ENCODE measurements at places on chromosomes 4 and X.

GRCh38 chr4:20255823-20256222 is 4.1 kb downstream of the SLIT2 start:
- DNase-seq: no peak

DNA sequence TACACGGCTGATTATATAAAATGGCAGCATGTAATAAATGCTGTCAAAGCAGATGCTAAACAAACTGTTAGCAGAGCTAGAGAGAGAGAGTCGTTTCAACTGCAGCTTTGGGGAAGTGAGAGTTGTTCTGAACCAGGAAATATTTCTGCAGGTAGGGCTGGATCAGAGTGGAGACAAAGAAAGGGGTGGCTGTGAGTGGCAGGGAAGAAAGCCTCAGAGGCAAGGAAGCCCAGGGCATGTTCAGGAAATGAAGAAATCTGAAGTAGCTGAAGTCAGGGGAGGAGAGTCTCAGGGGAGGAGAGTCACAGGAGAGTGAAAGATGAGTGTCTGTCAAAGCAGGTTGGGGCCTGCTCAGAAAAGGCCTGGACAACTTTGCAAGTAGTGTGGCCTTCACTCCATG is 48.4 kb upstream of the RPS6KA3 start:
- no peak for DNase-seq

GRCh38 chrX:118420462-118420861 is 74.6 kb downstream of the WDR44 start:
- no peak for DNase-seq

GRCh38 chr4:101114936-101115372 is 232.4 kb downstream of the PPP3CA start:
- DNase-seq: no peak

GRCh38 chr4:147658501-147658900 is 25.5 kb downstream of the PRMT9 start:
- no peak for DNase-seq

GRCh38 chrX:123906557-123907316 is 46.9 kb downstream of the XIAP start:
- no peak for DNase-seq

- DNase-seq: no peak
Observed at GRCh38 chr4:181792641-181793040, 450.6 kb upstream of the TENM3 start.

- no peak for DNase-seq
Observed at GRCh38 chrX:25596921-25597320, 541.2 kb upstream of the MAGEB18 start.

- DNase-seq: no peak
Observed at GRCh38 chrX:13868591-13868990, 51.7 kb upstream of the GPM6B start.

DNA sequence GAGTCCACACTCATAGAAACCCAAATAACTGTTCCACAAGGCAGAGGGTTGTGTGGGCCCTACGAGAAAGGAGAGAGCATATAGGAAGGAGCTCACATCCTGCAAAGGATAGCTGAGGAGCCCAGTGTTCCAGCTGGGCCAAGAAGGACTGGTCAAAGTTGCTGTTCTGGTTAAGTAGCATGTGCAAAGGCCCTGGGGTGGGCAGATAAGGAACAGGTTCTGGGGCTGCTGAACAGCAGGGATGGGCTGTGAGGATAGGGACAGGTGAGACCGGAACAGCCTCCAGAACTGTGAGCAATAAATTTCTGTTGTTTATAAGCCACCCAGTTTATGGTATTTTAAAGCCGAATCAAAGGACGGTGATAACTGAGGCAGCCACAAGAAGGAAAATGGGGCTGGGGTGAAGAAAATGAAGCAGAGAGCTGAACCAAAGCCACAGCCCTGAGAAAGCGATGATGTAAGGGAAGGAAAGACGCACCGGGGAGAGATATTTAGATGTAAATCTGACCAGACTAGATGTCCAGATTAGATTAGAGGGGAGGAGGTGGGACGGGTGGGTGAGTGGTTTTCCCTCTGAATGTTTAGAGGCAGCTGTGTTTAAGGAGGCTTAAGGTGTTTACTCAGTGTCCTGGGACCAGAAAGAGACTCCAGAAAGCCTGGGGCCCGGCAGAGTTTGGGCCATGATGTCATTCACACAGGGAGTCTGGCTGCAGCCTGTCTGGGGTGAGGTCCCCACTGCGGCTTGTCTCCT is 180.8 kb upstream of the BCOR start:
- DNase-seq: no peak

DNA sequence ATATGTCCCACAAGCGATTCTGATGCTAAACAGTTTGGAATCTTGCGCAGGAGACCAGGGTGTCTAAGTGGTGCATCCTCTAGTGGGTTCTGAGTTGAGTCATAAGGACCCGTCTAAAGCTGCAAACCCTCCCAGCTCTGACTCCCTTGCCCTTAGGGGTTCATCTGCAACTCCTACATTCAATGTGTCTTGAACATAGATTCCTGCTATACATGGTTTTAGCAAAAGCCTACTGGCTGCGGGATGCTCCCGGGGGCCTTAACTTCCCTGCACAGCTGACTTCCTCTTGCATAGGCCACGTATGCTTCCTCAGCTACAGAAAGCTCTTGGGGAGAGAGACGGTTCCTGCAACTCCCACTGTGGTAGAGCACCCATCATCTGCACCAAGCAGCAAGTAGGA is 236.7 kb downstream of the EVC2 start:
- DNase-seq: no peak

DNA sequence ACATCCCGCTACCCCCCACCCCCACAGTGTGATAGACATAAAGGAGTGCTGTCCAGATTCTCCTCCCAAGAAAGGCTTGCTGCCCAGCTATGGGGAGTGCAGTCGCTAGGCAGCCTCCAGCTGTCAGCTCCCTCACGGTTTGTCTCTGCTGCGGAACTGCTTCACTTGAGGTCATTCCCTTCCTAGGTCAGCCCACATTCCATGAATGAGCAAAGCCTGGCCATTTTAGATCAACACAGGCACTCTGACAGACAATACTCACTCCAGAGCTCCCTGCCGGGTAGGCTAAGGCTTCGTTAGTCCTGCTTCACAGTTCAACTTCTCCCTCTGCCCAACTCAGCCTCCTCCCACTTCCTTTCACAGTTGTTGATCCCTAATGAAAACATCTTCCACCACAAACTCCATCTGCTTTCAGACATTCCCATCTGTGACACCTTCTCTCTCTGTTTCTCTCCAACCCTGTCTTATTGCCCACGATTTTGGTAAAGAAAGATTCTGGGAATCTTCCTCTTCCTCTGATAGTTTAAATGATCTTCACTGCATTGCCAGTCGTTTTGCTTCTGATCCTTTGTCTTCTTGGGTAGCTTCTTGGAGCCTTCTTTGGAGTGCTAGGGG is 318.9 kb upstream of the F9 start:
- DNase-seq: no peak

GRCh38 chr4:152417673-152418072 is 118.2 kb downstream of the FBXW7 start:
- DNase-seq: no peak
